ENCODE measurements at places on chromosomes 6 and 20. TPM values are rescaled to one million over a fixed set of nuclear protein-coding genes. Genes with fewer than 3 reads are reported as not detected.

Gene ZSCAN23
- 1.1 TPM for total RNA-seq

Gene LPA
- not detected for total RNA-seq

Gene MCHR2
- total RNA-seq: not detected

Gene HELZ2
- total RNA-seq: 20.3 TPM

Gene MARCKS
- 54.4 TPM for total RNA-seq

Gene GLP1R
- 0.73 TPM for total RNA-seq

Gene C6orf47
- total RNA-seq: 24.8 TPM

Gene RXRB
- 27.4 TPM for total RNA-seq

Gene LY6G6F
- not detected for total RNA-seq

Gene MRPS18B
- total RNA-seq: 70.8 TPM

Gene C4A
- 275 TPM for total RNA-seq

Gene PI16
- 14.9 TPM for total RNA-seq

Gene JAG1
- total RNA-seq: 75.7 TPM

- no peak for DNase-seq
Measured at GRCh38 chr6:107032051-107032450, 4.1 kb downstream of the MTRES1 start.

DNA sequence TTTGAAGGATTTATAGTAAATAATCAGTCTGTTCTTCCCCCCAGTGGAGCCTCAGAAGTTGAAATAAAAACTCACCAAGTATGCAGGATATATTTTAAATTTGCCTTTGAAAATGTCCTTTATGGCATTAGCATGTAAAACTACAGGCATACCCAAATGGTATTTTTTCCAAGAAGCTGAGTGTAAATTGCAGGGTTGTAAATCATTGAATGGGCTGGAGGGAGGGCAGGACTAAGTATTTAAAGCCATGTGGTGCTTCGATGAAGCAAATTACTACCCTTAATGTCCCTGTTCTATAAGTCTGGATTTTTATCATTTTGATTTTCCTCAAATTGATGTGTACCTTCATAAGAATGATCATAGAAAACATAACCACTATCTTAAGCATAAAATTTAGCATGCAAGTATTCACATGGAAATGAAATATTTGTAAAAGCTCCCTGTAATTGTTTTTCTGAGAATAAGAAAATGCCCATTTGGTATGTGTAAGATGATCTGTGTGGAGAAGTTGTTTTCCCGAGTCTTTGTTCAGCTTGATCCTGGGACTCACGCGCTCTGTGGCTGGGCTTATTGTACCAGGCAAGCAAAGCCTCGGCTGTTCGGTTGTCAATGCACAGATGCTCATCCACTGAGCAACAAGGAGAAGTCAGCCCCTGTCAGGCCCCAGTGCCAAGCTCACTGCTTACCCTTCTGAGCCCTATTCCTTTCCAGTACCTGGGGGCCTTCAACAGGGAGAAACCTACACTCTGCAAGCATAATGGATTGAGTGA, 66.7 kb downstream of the CD164 start:
- no peak for DNase-seq

DNA sequence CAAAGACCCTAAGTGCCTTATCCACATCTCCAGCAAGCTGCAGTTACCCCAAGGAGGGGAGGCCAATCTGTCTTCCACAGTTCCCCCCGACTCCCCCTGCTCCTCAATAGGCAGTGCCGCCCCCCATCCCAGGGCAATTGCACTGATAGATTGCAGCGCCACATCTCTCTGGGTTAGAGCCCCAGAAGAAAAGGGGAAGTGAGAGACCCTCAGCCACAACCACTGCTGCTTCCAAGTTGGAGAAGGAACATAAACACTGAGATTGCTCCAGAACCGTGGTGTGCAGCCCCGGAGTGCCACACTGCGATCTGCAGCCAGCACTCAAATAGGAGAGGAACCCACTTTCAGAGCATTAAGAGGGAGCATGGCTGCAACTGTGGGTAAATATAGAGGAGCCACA, 101.5 kb downstream of the RWDD2A start:
- DNase-seq: no peak

DNA sequence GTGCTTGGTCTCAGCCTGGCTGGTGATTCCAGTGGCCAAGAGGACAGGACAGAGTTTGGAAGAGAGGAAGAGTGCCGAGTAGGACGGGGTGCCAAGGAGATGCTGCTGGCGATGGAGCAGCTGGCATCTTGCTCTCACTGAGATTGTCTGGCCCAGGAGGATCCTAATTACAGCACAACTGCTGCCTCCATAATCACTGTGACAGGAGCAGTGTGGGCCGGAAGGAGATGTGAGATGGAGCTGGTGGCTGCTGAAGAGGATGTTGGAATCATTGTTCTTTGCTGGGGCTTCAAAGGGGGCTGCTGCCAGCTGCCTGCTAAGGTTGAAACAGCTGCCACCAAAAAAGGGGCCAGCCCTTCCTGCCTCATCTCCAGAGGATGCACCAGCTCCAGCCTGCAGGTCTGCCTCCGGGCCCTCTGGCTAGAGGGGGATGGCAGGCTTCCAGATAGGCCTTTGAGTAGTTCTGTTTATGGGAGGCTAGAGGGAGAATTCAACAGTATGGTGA, 214.4 kb downstream of the RNF144B start:
- DNase-seq: no peak

DNA sequence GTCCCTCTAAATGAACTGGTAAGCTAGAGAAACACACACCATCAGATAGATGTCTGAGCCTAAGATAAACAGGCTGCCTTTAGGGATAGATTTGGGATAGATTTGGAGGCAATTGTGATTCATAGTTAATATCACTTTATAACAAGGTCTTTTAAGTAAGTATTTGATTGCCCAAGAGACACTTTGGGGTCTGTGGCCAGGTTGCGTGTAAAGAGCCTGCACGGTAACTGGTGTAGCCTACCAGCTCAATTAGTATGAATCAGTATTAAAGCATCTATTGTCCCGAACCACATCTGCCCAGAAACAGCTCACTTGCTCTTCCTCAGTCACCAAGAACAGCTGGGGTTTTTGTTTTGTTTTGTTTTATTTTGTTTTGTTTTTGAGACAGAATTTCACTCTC, 193.3 kb downstream of the SASH1 start:
- no peak for DNase-seq

DNA sequence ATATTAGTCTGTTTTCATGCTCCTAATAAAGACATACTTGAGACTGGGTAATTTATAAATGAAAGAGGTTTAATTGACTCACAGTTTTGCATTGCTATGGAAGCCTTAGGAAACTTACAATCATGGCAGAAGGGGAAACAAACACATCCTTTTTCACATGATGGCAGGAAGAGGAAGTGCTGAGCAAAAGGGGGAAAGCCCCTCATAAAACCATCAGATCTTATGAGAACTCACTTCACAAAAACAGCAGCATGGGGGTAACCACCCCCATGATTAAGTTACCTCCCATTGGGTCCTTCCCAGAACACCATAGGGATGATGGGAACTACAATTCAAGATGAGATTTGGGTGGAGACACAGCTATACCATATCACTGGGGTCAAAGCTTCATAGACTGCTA, 254.2 kb downstream of the ERMARD start:
- no peak for DNase-seq

GRCh38 chr6:23086100-23086499, 516.7 kb downstream of the HDGFL1 start:
- DNase-seq: no peak

GRCh38 chr20:53579581-53580375, 13.9 kb downstream of the ZNF217 start:
- DNase-seq: no peak

GRCh38 chr20:59378396-59378795, 78.0 kb downstream of the EDN3 start:
- no peak for DNase-seq

- DNase-seq: no peak
Measured at GRCh38 chr6:111837007-111837406, 36.2 kb downstream of the FYN start.

- DNase-seq: peak; percentile 53
Measured at GRCh38 chr20:50027611-50028105, 44.9 kb downstream of the SNAI1 start.

GRCh38 chr6:158063736-158064135, 82.1 kb downstream of the SYNJ2 start:
- DNase-seq: no peak

DNA sequence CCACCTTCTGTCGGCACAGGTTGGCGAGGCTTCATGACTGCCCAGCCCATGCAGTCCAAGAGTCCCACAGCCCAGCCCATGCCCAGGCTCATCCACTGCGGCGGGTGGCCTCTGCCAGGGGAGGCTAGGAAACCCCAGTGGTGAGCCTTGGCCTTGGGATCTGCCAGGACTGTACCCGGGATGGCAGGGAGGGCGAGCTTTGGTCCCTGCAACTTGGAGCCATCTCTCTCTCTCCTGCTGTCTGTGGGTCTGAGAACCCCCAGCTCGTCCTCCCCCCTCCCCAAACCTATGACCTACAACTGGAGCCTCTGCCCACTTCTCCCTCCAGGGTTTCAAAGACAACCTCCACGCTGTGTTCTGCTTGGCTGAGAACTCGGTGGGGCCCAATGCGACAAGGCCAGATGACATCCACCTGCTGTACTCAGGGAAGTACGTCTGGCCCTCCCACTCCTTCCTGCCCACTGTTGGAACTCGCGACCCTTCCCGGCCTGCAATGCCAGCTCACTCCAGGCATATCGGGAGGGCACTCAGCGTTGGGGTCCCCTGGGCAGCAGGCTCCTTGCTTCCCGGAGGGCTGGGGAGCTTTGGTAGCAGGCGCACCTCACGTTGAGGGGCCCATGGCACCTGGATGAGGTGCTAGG, 19.7 kb downstream of the NPEPL1 start:
- DNase-seq: no peak

GRCh38 chr6:64376394-64376793, 740.8 kb downstream of the PHF3 start:
- no peak for DNase-seq

GRCh38 chr6:14274546-14275492, 157.2 kb downstream of the CD83 start:
- DNase-seq: no peak

- DNase-seq: no peak
Measured at GRCh38 chr20:58747211-58747610, 54.6 kb downstream of the NPEPL1 start.

DNA sequence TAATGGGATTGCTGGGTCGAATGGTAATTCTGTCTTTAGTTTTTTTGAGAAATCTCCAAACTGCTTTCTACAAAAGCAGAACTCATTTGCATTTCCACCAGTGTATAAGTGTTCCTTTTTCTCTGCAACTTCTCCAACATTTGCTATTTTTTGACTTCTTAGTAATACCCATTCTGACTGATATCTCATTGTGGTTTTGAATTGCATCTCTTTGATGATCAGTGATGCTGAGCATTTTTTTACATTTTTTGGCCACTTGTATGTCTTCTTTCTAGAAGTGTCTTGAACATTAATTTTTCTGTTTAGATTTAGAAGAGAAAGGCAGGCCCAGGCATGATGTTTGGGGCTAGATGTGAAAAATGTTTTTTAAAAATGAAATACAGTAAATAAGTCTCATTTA, 553.1 kb upstream of the MAN1A1 start:
- no peak for DNase-seq

- no peak for DNase-seq
Measured at GRCh38 chr6:133567636-133568035, 321.3 kb upstream of the TCF21 start.

DNA sequence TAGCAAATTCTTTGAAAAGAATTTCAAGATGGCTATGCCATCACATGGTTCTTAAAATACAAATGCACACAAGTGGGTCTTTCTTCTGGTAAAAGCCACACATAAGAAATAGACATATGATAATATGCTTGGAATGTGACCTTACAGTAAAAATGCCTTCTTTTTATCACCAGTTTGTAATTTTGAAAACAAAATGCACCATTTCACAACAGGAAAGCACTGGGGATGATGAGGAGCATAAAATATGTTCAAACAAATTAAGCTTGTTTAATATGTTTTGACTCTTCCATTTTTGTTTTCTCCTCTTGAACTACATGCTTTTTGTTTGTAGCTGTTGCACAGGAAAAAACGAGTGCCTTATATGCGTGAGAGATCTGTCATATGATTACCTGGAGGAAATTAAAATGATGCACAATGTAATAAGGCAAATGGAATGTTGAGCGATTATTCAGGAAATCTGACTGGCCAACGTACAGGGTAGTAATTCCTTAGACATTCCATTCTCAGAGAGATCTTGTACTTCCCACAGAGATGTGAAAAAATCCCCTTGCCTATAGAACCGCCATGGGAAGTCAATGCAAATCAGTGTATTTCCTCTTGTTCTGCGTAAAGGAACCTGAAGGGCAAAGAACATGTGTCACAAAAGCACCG, 911.6 kb downstream of the TFAP2A start:
- no peak for DNase-seq

DNA sequence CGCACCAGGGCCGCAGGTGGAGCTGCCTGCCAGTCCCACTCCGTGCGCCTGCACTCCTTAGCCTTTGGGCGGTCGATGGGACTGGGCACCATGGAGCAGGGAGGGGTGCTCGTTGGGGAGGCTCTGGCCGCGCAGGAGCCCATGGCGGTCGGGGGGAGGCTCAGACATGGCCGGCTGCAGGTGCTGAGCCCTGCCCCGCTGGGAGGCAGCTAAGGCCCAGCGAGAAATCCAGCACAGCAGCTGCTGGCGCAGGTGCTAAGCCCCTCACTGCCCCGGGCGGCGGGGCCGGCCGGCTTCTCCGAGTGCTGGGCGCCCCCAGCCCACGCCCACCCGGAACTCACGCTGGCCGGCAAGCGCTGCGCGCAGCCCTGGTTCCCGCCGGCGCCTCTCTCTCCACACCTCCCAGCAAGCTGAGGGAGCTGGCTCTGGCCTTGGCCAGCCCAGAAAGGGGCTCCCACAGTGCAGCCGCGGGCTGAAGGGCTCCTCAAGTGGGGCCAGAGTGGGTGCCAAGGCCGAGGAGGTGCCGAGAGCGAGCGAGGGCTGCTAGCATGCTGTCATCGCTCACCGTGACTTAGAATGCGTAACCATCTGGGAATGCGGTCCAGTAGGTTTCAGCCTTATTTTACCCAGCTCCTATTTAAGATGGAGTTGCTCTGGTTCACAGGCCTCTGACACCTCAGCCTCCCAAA, 77.3 kb downstream of the C6orf52 start:
- DNase-seq: no peak

DNA sequence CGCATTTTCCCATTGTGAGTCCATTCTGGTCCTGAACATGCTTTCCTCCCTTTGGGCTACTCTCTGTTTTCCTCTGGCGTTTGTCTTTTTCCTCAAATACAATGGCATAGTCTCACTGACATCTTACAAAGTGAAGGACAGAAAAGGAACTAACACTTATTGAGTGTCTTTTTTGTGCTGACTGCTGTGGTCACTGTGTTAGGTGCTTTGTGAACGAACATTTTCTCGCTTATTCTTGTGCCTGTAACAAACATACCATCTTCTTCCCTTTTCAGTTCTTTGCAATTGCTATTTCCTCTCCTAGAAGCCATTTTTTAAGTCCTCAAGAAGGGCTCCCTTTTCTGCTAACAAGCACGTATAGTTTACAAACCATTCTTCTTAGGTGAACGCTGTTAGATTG, 15.4 kb downstream of the FIG4 start:
- DNase-seq: no peak

GRCh38 chr6:42963855-42964605, 3.5 kb downstream of the GNMT start:
- no peak for DNase-seq

- no peak for DNase-seq
Measured at GRCh38 chr20:50504231-50504823, 5.9 kb upstream of the PTPN1 start.

GRCh38 chr20:35511814-35512420, 17.5 kb downstream of the C20orf173 start:
- DNase-seq: no peak

Data from breast epithelium (tissue), 4 donors.